ENCODE measurements at places on chromosomes 1 and 21.

GRCh38 chr1:235404190-235404589 lies 37.0 kb downstream of the TBCE start:
- no peak for DNase-seq

DNA sequence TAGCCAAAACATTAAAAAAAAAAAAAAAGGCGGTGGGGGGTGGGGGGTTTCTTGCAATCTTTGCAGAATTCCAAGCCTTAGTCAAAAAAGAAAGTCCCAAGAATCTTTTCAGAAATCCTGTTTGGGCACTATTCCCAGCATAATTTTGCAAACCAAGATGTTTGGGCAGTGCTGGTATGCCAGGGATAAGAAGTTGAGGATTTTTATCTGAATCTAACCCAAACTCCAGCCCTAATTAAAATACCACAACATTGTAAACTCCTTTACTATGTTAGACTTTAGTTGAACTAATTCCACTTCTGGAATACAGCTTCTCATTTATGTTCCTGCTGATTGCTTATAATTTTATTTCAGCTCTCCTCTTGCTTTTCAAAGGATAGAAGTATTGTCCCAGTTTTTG lies 504.1 kb upstream of the ADGRL2 start:
- DNase-seq = no peak

DNA sequence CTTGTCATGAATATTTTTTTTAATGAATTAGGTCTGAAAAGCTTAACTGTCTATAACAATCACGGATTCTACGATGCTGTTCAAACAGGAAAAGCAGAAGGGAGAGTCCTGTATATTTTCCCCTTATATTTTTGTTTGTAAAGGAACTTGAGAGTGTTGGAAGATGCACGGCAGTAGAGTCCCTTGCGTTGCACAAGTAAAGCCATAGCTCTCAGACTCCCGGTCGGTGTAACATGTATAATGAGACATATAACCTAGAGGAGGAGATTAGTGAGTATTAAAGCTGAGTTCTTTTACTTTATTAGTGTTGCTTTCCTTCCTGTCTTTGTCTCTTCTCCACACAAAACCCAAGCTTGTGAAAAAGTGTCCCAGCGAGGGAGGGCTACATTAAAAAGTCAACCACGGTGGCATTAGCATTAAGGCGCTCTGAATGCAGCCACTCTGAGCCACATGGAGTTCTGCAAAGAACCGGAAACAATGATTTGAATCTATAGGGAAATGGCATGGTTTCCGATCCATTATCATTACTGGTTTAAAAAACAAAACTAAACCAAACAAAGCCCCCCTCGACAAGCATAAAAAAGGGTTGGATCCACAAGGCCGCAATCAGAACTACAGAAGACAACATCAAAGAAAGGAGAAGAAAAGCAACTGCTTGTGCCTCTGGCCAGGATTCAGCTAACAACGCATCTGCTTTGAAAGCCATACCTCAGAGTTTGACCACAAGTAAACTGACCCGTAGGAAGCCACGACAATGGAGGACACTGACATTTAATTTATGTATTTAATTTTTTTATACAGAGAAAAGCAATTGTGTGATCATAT lies 356.8 kb downstream of the LMO4 start:
- no peak for DNase-seq

- no peak for DNase-seq
These were observed 1.2 kb downstream of the CROCC start for GRCh38 chr1:16922885-16923431.

GRCh38 chr1:183315991-183316758 lies 102.0 kb downstream of the NMNAT2 start:
- DNase-seq = no peak

GRCh38 chr1:20630729-20631128 lies 2.5 kb upstream of the PINK1 start:
- DNase-seq = no peak

GRCh38 chr1:151476083-151476482 lies 16.8 kb upstream of the POGZ start:
- no peak for DNase-seq

GRCh38 chr1:23577056-23578004 lies 18.0 kb upstream of the ID3 start:
- DNase-seq = no peak

- no peak for DNase-seq
These were observed 435.1 kb downstream of the PRDM2 start for GRCh38 chr1:14135070-14135469.

DNA sequence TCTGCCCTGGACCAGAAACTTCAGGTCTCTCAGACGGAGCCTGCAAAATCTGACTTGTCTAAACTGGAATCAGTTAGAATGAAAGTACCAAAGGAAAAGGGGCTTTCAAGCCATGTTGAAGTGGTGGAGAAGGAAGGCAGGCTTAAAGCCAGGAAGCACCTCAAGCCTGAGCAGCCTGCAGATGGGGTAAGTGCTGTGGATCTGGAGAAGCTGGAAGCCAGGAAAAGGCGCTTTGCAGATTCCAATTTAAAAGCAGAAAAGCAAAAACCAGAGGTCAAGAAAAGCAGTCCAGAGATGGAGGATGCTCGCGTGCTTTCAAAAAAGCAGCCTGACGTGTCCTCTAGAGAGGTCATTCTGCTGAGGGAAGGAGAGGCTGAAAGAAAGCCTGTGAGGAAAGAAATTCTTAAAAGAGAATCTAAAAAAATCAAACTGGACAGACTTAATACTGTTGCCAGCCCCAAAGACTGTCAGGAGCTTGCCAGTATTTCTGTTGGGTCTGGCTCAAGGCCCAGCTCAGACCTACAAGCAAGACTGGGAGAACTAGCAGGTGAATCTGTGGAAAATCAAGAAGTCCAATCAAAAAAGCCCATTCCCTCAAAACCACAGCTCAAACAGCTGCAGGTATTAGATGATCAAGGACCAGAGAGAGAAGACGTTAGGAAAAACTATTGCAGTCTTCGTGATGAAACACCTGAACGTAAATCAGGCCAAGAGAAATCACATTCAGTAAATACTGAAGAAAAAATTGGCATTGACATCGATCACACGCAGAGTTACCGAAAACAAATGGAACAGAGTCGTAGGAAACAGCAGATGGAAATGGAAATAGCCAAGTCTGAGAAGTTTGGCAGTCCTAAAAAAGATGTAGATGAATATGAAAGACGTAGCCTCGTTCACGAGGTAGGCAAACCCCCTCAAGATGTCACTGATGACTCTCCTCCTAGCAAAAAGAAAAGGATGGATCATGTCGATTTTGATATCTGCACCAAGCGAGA lies 46.6 kb downstream of the ZBTB17 start:
- DNase-seq = no peak

DNA sequence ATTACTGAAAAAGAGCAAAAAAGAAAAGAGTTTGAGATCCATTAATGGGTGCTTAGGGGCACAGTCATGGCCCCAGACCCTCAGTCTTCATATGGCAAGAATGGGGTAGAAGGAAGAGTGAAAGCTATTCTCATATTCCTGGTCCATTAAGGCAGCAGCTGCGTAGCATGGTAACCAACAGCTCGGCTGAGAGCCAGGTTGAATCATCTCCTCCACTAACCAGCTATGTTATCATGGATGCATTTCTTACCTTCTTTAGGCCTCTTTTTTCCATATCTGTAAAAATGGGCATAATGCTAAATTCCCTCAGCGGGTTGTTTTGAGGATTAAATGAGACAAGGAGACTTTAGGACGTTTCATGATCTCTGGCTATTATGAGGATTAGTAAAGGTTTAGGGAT lies 15.0 kb upstream of the SARS1 start:
- DNase-seq = no peak

- DNase-seq = no peak
These were observed 1.3 kb upstream of the PLD5 start for GRCh38 chr1:242525769-242526168.

- no peak for DNase-seq
These were observed 138.9 kb upstream of the SPATA6 start for GRCh38 chr1:48610628-48611542.

DNA sequence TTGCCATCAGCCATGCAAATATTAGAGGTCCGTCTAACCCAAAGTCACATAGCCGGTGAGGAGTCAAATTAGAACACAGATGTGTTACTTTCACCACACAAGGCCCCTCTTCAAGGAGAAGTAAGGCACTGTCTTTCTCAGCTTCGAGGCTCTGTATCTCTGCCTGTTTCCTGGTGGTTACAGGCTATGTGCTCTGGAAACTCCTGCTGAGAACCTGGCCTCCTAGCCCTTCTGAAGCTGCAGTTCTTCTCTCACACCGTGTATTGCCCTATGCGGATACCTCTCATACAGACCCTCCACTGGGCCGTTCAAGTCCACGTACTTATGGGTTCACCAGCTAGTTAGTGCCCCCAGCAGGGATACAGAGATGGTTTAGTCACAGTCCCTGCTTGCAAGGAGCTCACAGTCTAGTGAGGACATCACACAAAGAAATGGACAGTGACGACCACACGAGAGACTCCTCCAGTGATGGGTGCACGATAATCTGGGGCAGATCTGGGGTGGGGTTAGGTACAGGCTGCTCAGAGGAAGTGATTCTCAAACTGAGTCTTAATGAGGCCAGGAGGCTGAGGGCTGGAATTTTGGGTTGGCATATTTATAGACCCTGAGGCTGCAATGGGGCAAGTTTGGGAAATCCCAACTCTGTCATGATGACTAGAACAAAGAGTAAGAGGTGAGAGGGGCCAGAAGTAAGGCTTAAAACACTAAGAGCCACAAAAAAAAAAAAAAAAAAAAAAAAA lies 22.8 kb upstream of the ELOA start:
- DNase-seq = no peak

DNA sequence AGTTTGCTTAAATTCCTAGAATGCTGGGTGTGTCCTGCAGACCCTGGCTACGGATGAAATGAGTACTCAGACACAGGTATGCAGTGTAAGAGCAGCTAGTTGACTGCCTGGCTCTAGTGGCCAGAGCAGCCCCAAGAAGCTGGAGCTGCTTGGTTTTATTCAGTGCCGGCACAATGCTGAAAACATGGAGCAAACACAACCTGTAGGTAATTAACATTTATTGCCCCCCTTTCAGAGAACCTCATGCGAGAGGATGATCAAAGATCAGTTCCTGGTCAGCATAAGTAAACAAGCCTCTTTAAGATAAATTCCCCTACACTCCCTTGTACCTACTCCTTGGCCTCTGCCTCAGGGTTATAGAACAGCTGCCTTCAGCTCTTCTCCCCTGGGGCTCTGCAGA lies 43.2 kb downstream of the MRPS6 start:
- no peak for DNase-seq

GRCh38 chr1:247317702-247318101 lies 14.0 kb downstream of the ZNF496 start:
- DNase-seq = no peak

- DNase-seq = no peak
These were observed 59.4 kb downstream of the EPB41 start for GRCh38 chr1:28973596-28974421.

- no peak for DNase-seq
These were observed 156.1 kb downstream of the NR5A2 start for GRCh38 chr1:200183637-200184036.

DNA sequence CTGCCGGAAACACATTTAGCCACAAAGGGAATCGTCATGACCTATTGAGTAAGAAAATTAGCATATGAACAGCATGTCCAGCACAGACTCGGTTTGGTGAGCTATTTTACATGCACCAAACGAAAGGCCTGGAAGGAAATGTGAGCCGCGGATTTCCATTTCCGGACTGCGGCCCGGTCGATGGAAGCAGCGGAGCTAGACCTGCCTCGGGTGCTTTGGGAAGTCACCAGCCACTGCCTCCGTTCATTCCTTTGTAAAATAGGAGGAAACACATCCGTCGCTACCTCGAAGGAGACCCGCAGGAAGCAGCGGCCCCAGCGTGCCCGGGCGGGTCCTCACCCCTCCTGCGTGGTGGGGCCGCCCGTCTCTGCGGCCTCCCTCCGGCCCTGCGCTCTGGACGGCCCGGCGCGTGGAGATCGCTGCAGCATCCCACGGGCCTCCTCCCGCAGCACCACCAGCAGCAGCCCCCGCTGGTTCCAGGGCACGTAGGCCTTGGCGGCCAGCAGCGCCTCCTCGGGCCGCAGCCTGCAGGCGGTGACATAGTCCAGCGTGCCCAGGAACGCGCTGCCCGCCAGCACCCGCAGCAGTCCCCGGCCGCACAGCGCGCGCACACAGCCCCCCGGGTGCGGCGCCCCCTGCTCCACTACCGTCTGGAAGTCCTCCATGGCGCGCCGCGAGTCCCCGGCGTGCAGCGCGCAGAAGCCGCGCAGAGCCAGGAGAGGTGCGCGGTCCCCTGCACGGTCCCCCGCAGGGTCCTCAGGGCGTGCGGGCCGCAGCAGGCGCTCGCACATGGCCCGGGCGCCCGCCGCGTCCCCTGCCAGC lies 12.1 kb downstream of the TTC34 start:
- DNase-seq = no peak

- no peak for DNase-seq
These were observed 73.7 kb downstream of the S1PR1 start for GRCh38 chr1:101310506-101310905.

GRCh38 chr1:9093581-9093980 lies 24.1 kb upstream of the SLC2A5 start:
- no peak for DNase-seq

GRCh38 chr1:237877631-237878030 lies 13.1 kb downstream of the ZP4 start:
- no peak for DNase-seq

DNA sequence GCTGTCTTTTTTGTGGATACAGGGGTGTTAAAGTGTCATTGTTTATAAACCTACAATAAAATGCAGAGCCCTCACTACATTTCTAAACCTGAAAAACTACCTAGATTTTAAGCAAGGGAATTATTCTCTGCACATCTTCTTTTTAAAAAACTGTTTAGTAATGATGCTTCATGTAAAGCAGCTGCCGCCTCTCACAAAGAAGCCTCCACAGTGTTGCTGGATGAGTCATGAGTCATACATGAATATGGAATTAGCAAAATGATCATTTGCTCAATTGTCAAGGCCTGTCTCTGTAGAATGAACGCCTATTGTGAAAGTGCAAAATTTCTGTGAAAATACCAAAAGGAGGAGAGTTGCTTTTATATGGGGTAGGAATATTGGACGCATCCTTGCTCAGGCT lies 259.5 kb upstream of the CHRM3 start:
- no peak for DNase-seq

- DNase-seq = no peak
These were observed 22.8 kb downstream of the RNU5D-1 start for GRCh38 chr1:44707959-44708831.

GRCh38 chr1:202967684-202968281 lies 726 bp upstream of the CYB5R1 start:
- DNase-seq = no peak

GRCh38 chr1:117512728-117513321 lies 93.0 kb upstream of the TENT5C start:
- DNase-seq = no peak

DNA sequence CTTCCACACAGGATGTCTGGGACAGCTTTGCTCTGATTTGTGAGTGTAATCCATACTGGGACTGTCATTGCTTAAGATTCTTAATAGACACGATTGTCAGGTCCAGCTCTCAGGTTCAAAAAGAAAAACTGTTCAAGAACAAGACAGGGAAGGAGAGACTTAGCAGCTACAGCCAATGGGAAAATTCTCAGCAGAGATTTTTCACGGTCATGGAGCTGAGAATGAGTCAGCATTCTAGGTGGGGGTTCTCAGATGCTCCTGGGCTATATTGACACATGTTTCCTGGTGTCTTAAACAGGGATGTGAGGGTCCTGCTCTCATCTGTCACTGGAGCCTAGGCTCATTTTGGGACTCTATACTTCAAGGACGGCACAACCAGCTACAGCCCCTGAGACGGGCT lies 318.3 kb downstream of the RRAGC start:
- no peak for DNase-seq

- DNase-seq = no peak
These were observed 803.8 kb downstream of the ADGRL2 start for GRCh38 chr1:82604524-82604923.

- DNase-seq = no peak
These were observed 86.4 kb upstream of the LYST start for GRCh38 chr1:235952950-235953615.

Data from esophagus squamous epithelium (tissue), 5 donors.